ENCODE measurements at places on chromosomes 5 and 9.

DNA sequence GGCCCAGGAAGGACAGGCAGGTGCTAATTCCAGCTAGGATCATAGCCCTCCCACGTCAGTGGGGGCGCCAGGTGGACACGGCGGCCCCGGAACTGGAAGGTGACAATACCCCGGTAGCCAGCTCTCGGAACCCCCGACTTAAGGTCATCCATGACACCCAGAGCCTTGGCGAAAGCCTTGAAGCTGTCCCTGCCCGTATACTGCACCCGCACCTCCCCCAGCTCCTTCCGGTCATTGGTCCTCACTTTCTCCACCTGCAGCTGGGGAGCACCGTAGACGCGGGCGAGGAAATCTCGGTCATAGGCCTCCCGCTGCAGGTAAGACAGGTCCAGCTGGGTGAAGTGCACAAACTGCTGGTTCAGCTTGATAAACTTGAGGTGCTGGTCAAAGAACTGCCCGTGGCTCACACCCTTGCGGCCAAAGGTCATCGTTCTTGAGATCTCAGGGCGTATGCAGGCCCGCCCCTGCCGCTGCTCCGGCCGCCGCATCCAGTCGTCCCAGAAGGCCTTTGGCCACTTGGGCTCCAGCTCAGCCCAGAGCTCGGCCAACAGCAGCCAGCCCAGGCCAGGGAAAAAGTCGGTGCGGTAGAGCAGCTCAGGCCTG is 10.9 kb downstream of the MGAT1 start:
- no peak for DNase-seq

GRCh38 chr9:20015427-20015931 is 226.6 kb upstream of the SLC24A2 start:
- no peak for DNase-seq

GRCh38 chr5:171166766-171167165 is 142.3 kb upstream of the TLX3 start:
- DNase-seq, result no peak

- no peak for DNase-seq
These were observed 5.5 kb downstream of the TSTD2 start for GRCh38 chr9:97627624-97628023.

DNA sequence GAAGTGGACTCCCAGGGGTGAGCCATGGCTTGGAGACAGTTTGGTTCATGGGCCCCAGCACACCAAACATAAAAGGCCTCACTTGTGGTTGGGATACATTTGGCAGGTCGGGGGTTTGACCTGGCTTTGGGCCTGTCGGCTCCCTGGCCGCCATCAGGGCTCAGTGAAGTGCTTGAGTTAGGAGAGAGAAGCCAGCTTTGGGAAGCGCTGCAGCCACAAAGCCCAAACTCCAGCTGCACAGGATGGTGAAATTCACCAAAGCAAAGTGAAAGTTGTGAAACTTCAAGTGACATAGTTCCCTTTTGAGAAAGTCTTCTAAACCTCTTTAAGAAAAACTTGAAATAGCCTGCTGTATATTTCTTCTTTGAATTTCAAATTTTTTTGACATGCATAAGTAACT is 27.5 kb downstream of the SLC46A2 start:
- DNase-seq, result no peak

- DNase-seq, result no peak
These were observed 62.9 kb downstream of the NEURL1B start for GRCh38 chr5:172703952-172704351.

- no peak for DNase-seq
These were observed 207.6 kb upstream of the DMRTA1 start for GRCh38 chr9:22238809-22239684.

DNA sequence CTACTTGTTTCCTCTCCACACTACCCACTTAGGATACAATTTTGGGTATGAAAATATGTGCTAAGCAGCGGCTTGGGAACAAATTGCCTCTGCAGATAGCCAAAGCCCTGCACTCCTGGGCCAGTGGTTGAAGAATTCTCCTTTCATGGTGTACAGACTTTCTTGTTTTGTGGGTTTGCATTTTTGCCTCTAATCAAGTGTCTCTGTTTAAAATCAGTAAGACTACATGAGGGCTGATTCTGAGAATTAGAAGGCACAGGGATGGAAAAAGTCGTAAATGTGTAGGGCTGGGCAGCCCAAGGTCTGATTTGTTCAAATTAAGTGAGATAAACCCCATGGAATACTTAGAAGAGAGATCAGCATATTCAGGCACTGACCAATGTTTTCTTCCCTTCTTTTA is 103.7 kb upstream of the CD180 start:
- no peak for DNase-seq

GRCh38 chr9:107588393-107588792 is 98.8 kb upstream of the KLF4 start:
- no peak for DNase-seq

- no peak for DNase-seq
These were observed 503 bp upstream of the GDNF start for GRCh38 chr5:37840053-37841034.

- no peak for DNase-seq
These were observed 124.8 kb downstream of the NFIB start for GRCh38 chr9:14189146-14189545.
